ENCODE measurements at places on chromosomes 13 and 19.

DNA sequence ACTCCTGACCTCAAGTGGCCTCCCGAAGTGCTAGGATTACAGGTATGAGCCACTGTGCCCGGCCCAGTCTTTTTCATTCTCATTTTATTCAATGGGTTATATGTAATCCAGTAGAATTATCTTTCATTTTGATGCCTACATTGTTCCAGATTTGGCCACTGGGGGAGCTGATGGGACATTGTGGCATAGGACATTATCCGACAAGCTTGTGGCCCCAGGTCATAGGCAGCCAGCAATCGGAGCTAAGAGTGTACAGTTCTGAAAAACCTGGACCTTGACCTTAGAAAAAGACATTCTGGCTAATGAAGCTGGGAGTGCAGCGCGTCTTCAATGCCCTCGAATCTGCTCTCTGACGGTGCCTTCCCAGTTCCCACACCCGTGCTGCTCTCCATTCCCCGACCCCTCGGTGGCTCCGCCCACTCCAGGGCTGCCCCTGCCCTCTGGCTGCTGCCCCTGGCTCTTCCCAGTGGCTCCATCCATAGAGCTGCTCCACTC lies 108.7 kb downstream of the TEX29 start:
- DNase-seq: no peak

DNA sequence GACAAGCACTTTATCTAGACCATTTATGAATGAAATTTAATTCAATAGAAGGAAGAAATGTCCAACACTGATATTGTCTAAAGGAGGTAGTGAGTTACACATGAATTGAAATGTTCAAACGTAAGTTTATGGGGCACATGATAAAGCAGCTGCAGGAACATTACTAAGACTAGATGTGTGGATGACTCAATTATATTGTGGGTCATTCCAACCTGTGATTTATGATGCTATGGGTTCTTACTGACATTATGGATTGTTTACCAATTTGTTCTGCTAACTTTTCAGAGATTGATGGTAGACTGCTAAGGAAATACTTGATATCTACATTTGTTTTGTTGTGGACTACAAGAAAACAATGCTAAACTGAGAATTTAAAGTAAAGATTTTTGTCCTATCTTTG lies 56.1 kb upstream of the ATXN8OS start:
- no peak for DNase-seq

- no peak for DNase-seq
These were observed 13.0 kb upstream of the FPR3 start for GRCh38 chr19:51781999-51782398.

GRCh38 chr13:111046590-111047141 lies 68.4 kb upstream of the ARHGEF7 start:
- no peak for DNase-seq

GRCh38 chr13:78593652-78594455 lies 9.5 kb downstream of the POU4F1 start:
- DNase-seq: no peak

- no peak for DNase-seq
These were observed 16.5 kb upstream of the C13orf46 start for GRCh38 chr13:113990321-113990837.

DNA sequence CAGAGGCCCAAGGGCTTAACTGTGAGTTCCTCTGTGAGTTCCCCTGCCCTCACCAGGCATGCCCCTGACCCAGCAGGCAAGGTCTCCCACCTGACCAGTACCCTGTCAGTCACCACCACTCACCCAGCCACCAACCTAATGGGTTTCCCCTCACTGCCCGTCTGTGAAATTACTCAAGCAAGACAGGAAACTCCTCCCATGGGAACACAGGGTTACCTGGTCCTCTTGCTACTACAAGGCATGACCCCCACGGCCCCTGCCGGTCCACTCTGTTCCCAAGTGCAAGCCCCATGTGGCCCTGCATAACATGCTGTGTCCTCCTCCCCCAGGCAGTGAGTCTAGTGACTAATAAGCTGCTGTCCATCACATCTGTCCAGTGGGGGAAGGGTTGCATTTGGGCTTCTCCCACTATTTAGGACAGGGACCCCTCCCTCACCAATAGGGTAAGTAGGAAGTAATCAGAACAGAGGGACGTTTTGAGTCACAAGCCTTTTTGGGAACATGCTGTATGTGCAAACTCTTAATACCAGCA lies 8.0 kb upstream of the DHRS12 start:
- no peak for DNase-seq

DNA sequence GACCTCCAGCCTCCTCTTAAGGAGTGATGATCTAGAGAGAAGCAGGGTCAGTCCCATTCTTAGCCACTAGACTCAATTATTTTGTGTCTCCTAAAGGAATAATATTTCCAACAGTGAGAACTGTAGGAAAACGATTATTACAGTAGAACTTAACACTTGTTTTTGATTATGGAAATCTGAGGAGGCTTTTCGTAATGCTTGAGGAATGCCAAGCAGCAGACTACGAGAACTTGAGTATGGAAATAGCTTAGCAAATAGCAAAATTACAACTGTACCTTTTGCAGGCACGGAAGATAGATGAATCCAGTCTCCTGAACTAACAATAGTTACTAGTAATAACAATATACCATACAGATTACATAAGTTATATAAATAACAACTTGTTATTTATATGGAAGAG lies 12.2 kb downstream of the BRD4 start:
- no peak for DNase-seq

GRCh38 chr13:21054313-21054712 lies 7.1 kb downstream of the LATS2 start:
- DNase-seq: no peak

- no peak for DNase-seq
These were observed 5.5 kb downstream of the UPK1A start for GRCh38 chr19:35671818-35672217.

DNA sequence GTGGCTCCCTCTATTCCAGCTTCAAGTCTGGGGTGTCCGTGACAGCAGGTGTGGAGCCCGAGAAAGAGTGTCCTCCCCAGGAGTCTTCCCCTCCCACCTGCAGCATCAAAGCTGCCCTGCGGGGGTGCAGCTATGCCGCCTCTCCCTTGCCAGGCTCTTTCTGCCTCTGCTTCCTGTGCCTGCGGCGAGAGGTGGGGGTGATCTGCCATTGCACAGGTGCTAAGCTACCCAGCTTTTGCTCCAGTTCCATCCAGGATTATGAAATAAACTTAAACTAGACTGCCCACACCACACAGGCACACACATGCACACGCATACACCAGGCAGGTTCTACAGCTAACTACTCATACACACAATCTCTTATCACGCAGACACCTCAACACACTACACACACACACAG lies 104.7 kb upstream of the CLDN10 start:
- DNase-seq: no peak

GRCh38 chr13:67223024-67223423 lies 7.1 kb downstream of the PCDH9 start:
- DNase-seq: no peak

- DNase-seq: no peak
These were observed 479.2 kb upstream of the NBEA start for GRCh38 chr13:34462843-34463242.

GRCh38 chr19:14561847-14562351 lies 10.0 kb downstream of the NDUFB7 start:
- no peak for DNase-seq

- DNase-seq: no peak
These were observed 798.3 kb downstream of the GPC5 start for GRCh38 chr13:92196591-92197256.

DNA sequence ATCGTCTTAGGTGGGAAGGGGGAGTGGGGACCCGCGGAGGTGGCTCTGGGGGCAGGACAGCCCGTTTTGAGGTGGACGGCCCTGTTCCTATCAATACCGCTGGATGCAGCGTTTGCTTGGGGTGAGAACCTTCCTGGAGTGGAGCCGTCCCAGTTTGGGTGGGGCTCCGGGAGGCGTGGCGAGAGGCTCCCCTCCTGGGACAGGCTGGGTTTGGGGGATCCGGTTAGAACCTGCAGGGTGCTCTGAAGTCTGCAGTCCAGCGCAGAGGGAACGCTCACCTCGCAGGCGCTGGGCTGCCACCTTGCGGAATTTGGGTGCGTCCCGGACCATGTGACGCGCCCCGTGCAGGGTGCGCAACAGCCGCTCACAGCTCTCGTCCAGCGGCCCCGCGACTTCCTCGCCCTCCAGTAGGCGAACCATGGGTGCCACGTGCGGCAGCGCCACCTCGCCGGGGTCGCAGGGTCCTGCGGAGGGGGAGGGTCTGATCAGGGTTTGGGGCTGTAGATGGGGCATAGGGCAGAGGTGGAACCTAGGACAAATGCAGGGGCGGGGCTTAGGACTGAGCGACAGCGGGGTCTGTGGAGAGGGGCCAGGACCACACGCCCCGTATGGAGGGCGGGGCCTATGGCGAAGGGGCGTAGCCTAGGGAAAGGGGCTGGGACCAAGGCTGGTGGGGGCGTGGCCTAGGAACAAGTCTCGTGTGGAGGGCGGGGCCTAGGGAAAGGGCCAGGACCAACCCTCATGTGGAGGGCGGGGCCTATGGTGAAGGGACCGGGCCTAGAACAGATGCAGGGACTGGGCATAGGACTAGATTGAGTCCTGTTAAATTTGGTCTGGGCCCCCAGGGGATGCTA lies 13.8 kb downstream of the SH2D3A start:
- no peak for DNase-seq

GRCh38 chr13:52644108-52644507 lies 1.9 kb downstream of the HNRNPA1L2 start:
- no peak for DNase-seq

GRCh38 chr19:47158879-47159503 lies 28.4 kb downstream of the SAE1 start:
- DNase-seq: no peak

DNA sequence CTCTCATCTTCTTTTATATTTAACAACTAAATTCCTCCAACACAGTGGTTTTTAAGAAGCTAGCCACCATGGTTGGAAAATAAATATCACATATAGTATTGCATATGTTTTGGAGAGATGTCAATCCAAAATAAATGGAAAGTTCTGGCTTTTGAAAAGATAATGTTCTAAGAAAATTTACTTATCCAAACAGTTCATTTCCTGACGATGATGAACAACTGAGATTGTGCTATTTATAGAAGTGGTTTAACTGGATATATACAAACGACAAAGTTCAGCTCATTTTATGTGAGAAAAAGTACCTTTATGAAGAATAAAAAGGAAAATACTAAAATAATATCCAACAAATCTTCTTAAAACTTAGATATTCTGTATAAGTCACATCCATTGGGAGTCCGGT lies 174.7 kb downstream of the MZT1 start:
- DNase-seq: no peak

- DNase-seq: no peak
These were observed 383.6 kb downstream of the UQCRFS1 start for GRCh38 chr19:28829359-28829758.

DNA sequence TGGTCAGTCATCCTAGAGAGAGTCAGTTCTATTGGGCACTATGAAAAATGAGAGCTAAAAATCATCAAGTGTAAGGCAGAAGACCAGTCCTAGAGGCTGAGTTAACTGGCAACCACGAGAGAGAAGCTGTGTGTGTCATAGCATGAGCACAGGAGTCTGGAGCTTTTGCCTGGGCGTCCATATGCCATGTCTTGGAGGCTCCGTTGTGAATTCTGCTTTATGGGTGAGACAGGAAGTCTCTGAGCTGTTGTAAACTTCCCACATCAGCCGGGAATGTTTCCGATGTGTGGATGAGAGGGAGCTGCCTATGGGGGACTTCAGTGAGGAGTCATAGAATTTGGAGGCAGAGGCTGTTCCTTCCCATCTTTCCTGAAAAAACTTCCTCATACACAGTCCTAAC lies 120.0 kb downstream of the ITGBL1 start:
- no peak for DNase-seq

DNA sequence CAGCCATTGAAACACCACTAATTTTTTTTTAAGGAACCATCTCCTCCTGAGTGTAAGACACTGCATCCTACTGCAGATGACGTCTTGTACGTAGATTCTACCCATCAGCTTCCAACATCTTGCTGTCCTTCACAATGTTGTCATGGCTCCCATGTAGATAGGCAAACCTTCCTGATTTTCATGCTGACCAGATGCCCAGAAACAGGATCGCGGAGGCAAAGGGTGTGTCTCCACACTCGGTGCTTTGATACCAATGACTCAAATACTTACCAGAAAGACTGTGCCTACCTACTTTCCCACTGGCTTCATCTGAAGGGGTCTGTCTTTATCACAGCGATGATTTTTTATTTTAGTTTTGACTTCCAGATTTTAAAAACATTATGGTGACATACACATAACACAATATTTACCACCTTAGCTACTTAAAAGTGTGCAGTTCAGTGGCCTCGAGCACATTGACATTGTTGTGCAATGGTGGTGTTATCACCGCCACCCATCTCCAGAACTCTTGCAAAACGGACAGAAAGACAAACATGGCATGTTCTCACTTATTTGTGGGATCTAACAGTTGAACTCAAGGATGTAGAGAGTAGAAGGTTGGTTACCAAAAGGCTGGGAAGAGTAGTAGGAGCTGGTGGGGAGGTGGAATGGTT lies 94.0 kb upstream of the PEG3 start:
- DNase-seq: no peak

GRCh38 chr13:82747958-82748357 lies 1134.3 kb downstream of the SLITRK1 start:
- no peak for DNase-seq

- DNase-seq: no peak
These were observed 133.4 kb downstream of the LACC1 start for GRCh38 chr13:44012910-44013757.

DNA sequence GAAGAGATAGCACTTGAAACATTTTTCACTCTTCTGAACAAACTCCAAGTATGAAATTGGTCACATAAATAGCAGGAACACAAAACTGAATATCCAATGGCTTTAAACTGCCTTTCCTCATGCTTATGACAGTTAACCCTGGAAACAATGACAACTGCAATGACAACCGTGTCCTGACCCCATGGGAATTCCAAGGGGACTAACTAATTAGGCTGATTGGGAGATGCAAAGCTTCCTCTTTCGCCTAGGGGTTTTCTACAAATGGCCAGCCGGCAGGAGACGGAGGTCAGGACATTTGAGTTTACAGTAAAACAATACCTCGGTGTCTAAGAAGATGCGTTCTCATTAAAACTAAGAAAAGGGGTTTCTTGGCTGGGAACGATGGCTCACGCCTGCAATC lies 53.0 kb upstream of the URAD start:
- no peak for DNase-seq

DNA sequence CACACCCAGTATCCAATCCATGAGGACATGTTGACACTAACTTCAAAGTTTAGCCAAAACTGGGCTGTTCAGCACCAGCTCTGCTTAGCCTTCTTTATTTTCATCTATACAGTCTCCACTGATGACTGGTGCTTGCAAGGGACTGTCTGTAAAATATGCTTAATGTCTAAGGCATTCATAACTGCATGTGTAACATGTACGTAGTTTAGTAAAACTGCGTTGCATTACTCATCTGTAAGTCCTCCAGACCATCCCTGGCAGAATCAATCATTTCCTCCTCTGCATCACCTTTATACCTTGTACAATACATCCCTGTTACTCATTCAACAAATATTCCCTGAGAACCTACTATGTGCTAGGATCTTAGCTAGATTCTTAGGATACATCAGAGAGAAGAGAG lies 362.1 kb downstream of the MTUS2 start:
- no peak for DNase-seq

- DNase-seq: no peak
These were observed 854.3 kb downstream of the UQCRFS1 start for GRCh38 chr19:28358633-28359032.

GRCh38 chr13:46895381-46895780 lies 1.5 kb downstream of the HTR2A start:
- DNase-seq: no peak

Measured in NCI-H2081 treated with DMSO at 0.1 percent for 48 hours (cell line).